ENCODE measurements at places on chromosomes 3 and 15.

- no peak for DNase-seq
These were observed 32.3 kb downstream of the VGLL4 start for GRCh38 chr3:11611341-11611799.

GRCh38 chr3:157170861-157171260 lies 10.9 kb upstream of the CCNL1 start:
- DNase-seq, result no peak

- DNase-seq, result peak; percentile 32
These were observed 744.0 kb upstream of the SGO1 start for GRCh38 chr3:20930034-20930433.

GRCh38 chr15:63202861-63203260 lies 13.5 kb downstream of the RAB8B start:
- no peak for DNase-seq

DNA sequence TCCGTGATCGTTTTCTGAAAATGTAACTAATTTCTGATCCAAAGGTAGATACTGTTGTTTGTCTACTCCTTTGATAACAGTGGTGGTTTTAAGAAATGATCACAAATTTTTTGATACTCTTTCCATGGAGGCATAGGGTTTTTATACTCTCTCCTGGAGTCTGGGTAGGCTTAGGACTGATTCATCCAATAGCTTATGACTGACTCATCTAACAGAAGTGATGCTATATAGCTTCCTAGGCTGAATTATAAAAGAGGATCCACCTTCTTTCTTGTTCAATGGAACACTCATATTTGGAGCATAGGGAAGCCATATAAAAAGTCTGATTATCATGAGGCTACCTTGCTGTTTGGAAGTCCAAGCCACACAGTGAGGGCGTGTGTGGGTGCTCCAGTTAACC lies 84.3 kb downstream of the CHST2 start:
- DNase-seq, result peak; percentile 11

DNA sequence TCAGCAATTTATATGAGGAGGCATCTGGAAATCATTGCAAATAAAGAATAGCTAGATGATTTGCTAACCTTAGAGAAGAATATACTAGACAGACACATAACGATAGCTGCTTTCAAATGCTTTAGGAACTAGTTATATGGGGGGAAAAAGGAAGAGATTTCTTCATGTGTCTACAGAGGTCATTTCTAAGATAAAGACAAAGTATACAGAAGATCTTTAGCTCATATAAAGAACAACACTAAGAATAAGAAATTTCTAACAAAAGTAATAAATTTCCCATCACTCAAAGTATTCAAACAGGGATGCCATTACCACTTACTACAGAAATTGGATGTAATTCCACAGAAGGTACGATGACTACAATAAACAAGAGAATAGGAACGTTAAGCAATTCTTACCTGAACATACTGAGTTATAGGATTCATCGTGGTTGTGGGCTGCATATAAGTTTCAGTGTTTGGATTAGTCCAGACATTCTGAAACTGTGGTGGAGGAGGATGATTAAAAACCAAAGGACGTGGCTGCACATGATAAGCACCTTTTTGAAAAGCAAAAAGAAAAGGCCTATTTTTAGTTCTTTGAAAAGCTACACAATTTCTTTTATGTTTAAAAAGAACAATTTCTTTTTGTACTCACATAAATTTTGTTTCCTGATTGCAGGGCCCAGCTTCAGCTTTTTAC lies 8.7 kb downstream of the DAZL start:
- no peak for DNase-seq

DNA sequence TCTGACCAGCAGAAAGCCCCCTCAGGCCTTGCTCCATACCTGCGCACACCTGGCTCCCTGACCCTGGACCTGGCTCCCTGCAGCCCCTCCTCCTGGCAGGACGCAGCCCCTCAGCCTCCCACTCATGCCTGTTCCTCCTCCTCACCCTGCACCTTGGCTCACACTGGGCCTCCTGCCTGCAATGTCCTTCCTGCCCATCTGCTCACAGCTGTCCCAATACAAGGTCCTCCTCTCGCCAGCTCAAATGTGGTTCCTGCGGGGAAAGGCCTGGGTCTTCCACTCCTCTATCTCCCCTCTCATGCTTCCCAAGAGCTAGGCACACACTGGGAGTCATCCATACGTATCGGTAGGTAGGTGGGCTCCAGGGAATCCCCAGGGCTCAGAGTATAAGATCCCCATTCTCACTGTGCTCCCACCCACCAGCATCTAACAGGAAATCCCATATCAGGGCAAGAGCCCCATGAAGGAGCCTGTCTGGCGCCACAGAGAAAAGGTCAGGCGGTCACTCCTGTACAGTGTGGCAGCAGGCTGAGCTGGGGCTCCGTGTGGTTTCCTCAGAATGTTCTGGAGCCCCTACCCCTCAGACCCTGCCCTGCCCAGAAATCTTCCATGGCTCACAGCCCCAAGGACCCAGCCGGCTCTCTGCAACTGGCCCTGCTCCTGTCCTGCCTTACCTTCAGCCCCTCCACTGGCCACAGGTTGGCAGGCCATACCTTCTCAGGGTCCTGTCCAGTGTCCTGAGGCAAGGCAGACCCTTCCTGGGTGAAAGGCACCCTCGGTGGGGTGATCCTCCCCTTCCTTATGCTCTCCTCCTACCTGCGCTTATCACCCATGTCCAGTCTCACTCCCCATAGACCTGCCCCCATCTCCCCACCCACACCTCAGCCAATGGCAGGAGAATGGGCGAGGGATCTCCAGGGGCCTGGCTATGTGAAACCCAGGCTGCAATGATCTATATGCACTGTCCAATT lies 10.9 kb downstream of the PLCD1 start:
- no peak for DNase-seq

DNA sequence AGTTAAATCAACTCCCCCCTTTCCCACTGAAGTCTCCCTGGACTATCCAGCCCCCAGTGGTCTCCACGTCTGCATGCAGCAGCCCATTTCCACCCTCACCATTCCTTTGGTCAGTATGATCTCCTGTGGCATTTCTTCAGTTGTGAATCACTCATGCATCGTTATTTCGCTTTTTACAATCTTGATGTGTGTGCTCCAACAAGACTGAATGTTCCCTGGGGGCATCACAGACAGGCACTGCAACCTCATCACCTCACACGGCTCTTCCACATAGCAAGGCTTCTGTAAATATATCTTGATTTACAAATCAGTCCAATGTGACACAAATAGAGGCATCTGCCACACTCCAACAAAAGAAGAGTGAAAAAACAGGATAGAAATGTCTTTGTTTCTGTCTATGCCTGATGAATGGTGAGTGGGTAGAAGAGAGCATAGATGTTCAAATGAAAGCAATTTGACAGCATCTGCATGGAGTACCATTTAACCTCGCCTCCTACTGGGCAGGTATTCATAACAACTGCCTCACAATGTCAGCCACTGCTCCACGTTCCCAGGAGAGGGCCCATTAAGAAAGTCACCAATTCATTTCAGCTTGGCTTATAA lies 5.2 kb downstream of the HEG1 start:
- DNase-seq, result no peak

GRCh38 chr3:192869131-192870031 lies 48.3 kb downstream of the MB21D2 start:
- DNase-seq, result peak; percentile 60

- DNase-seq, result no peak
These were observed 154.9 kb upstream of the ANKRD28 start for GRCh38 chr3:15952543-15953175.

GRCh38 chr3:16112910-16113504 lies 61.5 kb upstream of the GALNT15 start:
- DNase-seq, result peak; percentile 65

- DNase-seq, result no peak
These were observed 4.8 kb downstream of the CHSY1 start for GRCh38 chr15:101246824-101247745.

DNA sequence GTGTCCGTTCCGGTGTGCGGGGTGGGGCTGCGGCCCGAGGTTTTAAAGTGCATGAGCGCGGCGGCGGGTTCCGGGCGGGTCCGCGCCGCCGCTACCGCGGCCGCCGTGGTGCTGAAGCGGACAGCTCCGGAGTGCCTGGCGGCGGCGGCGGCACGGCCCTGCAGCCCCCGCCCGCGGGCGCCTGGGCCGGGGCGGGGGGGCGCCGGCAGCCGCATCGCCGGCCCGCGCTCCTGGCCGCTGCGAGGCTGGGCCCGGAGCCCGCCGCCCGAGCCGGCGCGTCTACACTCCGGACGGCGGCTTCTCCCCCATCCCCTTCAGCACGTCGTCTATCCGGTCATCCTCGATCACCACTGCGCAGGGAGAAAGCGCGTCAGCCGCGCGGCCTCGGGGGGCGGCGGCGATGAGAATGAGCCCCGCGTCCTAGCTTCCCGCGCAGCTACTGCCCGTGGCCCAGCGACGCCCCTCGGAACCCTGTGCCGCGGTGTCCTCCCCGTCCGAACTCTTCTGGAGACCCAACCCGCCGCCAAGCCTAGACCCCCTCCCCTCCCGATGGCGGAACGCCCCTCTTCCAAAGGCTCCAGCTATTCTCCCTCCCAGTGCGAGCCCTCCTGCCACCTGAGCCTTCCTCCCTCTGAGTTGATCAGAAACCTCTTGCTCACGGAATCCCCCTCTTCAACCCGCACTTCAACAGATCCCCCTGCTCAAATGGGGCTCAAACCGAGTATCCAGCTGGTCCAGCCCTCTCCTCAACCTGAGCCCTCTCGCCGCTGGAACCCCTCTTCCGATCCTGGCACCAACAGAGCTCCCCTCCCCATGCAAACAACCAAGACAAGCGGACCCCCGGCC lies 1.3 kb downstream of the CAMK2N2 start:
- DNase-seq, result peak; percentile 30

DNA sequence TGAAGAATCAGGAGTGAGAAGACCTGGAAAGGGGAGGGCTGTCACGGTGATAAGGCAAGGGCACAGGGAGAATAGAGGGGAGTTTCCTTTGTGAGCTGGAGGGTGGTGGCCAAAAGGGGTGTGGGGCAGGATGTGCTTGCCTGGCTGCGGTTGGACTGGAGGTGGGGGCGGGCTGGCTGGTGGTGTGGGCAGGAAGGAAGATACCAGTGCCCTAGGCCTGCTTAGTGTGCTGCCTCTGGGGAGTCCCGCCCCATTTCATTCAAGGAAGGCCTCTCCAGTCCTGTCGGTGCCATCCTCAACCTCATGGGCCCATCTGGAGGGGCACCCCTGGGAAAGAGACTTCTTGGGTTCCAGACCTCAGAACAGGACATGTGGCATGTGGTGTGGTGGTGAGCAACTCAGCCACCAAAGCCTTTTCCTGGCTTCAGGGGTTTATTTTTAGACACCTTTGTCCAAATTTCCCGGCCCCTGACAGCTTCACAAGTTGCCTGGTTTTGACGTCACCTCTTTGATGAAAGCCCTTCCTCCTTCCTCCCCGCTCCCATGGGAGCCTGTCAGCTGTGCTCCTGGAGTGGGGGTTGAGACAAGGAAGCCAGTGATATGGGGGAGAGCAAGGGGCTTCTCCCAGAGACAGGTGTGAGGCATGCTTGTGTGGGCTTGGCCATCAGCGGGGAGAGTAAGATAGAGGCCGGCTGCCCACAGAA lies 15.6 kb downstream of the TEX264 start:
- DNase-seq, result peak; percentile 69

DNA sequence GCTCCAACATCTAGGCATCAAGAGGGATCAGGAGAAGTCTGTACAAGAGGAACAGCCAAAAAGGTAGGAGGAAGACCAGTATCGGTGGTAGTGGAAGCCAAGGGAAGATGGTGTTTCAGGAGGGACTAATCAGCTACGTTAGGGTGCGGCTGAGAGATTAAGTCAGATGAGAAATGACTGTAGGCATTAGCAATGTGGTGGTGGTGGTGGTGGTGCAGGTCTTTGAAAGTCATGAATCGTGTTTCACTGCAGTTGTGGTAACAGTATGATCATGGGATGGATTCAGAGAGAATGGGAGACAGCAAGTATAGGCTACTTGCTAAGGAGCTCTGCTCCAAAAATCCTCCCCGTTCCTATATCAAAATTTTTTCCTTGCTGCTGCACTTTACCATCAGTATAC lies 35.5 kb downstream of the ASTE1 start:
- no peak for DNase-seq

DNA sequence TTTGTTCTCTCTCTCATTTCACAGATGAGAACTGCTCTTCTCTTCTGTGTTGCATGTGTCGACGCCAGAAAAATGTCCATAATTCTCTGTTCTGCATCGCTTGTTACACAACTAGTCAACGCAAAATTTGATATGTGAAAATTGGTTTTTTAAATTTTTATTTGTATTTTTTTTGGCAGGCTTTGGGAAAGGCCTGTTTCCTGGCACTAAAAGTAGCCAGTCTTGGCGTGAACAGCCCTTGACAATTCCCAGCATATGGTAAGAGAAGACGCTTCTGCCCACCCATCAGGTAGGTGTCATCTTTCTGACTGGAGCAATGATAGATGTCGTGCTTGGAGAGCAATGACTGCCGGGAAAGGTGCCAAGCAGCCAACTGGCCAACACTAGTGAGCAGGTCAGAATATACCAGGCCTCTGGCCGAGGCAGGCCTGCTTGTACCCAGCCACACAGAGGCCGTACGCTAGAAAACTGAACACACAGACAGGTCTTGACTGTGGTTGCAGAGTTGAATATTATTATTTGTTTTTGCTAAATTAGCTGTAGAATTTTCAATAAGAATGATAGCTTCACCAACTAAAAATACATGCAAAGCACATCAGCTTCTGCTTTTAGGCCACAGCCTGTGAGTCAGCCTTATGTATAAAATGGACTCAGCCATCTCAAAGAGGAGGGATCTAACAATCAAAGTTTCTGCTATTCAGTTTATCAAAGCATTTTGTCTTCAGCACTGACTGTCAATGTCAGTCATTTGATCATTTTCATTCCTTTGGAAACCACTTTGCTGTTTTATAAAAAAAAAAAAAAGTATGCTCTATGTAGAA lies 837.5 kb downstream of the MCTP2 start:
- no peak for DNase-seq

GRCh38 chr15:98827217-98827616 lies 178.9 kb downstream of the IGF1R start:
- DNase-seq, result no peak

DNA sequence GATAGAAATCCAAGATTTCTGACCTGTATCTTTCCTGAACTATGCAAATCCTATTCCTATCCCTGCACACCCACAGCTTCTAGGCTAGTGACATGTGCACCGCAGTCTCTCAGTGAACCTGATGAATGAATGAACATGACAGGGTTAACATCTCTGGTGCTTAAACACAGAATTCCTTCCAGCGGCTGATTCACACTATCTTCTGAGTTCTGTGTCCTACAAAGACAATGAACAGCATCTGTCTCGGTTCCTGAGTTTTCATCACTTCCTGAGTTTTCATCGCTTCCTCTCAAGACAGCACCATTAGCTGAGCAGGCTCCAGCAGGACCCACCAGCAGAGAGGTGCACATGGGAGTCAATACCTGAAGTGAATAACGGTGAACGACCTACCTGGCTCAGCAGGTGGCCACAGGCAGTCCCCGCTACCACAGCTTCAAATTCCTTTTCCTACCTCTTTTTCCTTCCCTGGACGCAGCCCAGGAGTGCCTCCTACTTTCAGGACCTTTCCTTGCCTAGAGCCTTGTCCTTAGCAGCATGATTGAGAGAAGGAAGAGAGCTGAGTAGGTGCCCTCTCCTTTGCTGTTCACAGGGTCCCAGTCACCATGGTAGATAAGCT lies 113.5 kb downstream of the IGF2BP2 start:
- peak; percentile 68 for DNase-seq

Measured in fibroblast of pulmonary artery (primary cell).